Daoy (cell line): ENCODE measurements at places on chromosomes 3 and 15. TPM values are rescaled to one million over a fixed set of nuclear protein-coding genes. Genes with fewer than 3 reads are reported as not detected.

DNA sequence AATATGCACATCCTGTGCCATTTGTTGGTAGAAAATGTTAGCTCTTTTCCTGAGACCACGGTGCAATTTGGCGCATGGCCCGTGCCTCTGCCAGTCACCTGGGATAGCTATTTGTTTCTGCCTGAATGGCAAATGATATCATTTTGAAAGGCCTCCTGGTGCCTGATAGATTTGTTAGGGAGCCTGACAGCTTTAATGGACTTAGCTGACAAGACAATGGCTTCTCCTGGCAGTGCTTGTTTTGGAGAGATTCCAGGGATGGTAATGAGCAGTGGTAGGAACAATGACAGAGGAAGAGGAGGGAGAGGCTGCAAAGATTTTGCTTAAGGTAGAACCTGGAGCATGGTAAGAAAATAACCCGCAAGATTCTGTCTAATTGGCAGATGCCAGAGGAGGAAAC is 268.5 kb downstream of the CLSTN2 start:
- DNase-seq: no peak

Gene FOXB1
- total RNA-seq: 0.06 TPM in 1 of 2 replicates, not detected in the other

Gene MAN2A2
- 2.1 and 8.2 TPM in 2 replicates for total RNA-seq

GRCh38 chr3:184299488-184300377 is 692 bp downstream of the PSMD2 start:
- DNase-seq: peak; percentile 43

DNA sequence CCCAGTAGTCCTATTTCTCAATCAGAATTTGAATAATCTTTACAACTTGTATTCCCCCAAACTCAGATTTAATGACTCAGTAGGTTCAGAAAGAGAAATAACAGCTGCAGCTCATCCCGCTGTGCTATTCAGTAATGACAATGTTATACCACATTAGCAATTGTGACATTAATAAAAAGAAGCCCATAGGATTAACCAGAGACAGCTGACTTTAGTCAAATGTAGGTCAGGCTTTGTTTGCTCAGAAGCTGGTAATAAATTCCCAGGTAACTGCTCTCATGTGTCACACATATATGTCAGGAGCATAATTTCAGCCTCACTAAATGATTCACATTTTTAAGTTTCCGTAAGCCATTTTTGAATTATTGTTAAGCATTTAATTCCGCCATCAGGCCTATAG is 222.0 kb upstream of the UBE2E2 start:
- no peak for DNase-seq

GRCh38 chr3:107258300-107258699 is 118.9 kb upstream of the CCDC54 start:
- no peak for DNase-seq

Gene MORC1
- total RNA-seq: not detected in 2 replicates

- DNase-seq: no peak
Measured at GRCh38 chr3:117495620-117496019, 786.0 kb downstream of the TUSC7 start.

Gene TIMMDC1
- 62.5 and 80.1 TPM in 2 replicates for total RNA-seq

DNA sequence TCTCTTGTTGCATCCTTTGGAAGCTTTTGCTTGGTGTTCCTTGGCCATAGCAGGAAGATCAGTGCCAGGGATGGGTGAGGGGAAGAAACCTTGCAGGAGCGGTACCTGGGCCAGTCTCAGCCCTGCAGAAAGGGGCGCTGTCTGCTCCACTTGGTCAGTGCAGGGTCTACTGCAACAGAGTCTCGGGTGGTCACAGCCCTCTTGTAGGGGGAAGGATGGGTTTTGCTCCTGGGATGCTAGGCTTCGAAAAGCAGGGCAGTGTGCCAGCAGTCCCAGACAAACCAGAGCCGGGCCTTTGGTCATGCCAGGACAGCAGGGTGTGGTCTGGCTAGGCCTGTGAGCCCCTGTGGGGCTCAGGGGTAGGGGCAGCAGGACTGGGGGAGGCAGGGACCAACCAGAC is 186.7 kb downstream of the APBA2 start:
- DNase-seq: no peak

DNA sequence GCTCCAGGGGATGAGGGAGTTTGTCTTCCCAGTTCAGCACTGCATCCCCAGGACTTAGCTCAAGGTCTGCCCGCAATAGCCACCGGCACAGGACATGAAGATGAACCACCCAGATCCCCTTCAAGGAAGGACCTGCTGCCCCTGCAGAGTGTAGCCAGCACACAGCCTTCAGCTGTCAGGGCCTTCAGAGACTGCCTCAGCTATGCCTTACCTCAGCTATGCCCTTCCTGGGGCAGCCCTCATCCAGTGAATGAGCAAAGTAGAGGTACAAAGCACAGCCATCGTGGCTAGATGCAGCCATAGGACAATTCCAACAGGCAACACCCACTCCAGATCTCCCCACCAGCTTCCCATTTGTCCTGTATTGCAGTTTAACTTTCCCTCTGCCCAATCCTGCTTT is 291.2 kb upstream of the STT3B start:
- DNase-seq: no peak

GRCh38 chr15:92480361-92480760 is 86.7 kb downstream of the ST8SIA2 start:
- DNase-seq: no peak

DNA sequence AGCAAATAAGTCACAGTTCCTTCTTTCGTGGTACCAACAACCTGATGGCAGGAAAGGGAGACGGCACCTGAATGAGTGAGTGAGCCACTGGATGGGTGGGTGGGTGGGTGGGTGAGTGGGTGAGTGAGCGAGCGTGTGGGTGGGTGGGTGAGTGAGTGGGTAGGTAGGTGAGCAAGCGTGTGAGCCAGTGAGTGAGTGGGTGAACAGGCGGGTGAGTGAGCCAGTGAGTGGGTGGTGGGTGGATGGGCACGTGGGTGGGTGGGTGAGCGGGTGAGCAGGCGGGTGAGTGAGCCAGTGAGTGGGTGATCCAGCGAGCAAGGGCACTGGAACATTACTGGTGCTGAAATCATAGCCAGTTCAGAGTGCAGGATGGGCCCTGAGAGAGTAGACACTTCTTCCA is 152.8 kb downstream of the MEGF11 start:
- no peak for DNase-seq

Gene WDR49
- total RNA-seq: not detected in 2 replicates

- no peak for DNase-seq
Measured at GRCh38 chr3:149902498-149903139, 68.1 kb downstream of the PFN2 start.

Gene ASB7
- 6.5 and 8.1 TPM in 2 replicates for total RNA-seq

DNA sequence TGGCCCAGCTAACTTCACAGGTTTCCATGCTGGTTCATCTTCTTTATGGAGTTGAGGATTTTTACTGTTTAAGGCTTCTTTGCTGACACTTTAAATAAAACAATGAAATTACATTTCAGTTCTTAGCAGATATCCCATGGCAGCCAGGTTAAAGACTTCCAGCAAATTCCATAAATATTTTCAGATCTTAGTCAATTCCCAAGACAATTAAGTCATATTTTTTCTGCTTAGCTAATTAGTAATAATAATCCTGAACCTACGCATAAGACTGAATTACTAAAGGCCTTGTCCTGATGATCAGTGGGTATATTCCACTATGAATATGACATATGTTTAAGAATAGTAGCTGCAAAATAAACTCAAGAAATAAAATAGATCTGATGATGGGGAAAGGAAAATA is 83.3 kb downstream of the NR2E3 start:
- DNase-seq: no peak

DNA sequence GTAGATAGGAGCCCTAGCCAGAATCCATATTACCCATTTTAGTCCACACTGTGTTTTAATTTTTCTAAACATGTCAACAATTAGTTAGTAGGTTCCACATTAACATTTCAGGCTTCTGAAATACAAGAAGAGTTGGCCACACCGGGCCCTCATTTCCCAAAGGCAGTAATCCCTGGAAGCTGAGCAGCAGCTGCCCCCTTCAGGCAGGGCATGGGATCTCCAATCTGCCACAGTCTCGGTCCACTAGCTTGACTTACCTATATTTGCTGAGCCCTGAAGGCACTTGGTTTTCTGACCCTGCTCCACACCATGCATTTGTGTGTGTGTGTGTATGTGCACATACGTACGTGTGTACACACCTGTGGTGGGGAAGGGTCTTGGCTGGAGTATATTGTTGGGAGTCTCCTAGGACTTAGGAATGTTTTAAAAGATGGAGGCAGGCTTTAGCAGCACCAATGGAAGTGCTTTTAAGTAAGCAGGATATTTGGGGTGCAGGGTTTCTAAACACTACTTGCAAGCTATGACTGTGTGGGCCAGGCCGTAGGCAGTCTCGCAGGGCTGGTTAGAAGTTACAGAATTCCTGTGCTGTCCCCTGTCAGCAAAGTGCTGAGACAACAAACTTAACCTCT is 71.2 kb upstream of the SOX14 start:
- DNase-seq: no peak

- DNase-seq: peak; percentile 85
Measured at GRCh38 chr3:186882881-186883685, 40.6 kb downstream of the ADIPOQ start.

Gene FURIN
- total RNA-seq: 48.8 and 51.5 TPM in 2 replicates

DNA sequence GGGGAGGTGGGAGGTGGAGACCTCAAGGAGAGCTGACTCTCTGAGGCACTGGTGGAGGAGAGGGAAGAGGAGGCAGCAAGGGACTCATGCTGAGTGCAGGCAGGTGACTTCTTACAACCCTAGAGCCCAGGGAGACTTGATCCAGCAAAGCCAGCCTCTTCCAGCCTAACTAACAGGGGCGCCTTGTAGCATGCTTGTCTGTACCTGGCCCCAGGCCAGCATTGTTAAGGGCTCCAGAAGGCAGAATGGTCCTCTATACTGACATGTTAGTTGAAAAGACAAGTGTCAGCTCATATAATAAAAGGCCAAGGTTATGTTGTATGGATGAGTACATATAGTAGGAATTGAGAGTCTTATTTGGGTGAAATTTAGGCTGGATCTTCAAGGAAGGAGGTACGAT is 65.4 kb downstream of the CHDH start:
- DNase-seq: no peak

Gene ST3GAL6
- 1.2 and 3.4 TPM in 2 replicates for total RNA-seq

GRCh38 chr15:57591822-57592367 is at the start of gene MYZAP:
TSS of gene MYZAP (plus strand) at chr15:57591904. CDS start at chr15:57592035, 131 bp downstream.
- DNase-seq: peak; percentile 47

DNA sequence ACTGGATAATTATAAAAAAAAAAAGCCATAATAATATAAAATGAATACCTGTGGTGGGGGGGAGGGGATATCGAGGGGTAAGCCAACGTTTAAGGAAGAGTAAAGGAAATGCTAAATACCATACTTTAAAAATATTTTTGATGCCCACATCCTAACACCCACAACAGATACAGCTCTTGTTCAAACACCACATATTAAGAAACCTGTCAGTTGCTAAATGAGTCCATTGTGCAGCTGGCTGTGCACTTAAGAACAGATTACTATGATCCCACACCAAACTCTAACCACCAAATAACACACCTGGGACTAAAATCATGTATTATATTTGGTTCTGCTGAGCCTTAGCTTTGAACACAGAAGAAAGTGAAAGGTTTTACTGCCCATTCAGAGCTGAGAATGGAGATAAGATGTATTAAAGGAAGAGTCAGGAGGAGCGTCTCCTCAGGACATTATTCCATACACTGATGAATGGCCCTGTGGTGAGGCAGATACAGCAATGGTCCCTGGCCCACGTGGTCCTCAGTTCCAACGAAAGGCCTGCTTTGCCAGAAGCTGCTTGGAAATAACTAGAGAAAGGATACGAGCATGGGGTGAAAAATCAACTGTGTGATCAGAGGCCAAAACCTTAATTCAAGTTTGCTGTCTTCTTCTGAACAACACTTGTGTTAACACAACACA is 515.4 kb downstream of the FOXP1 start:
- DNase-seq: no peak

Gene HRH1
- 8.2 and 9.0 TPM in 2 replicates for total RNA-seq

Gene SCAANT1
- total RNA-seq: not detected in 2 replicates

GRCh38 chr15:70513819-70514218 is 249.5 kb downstream of the UACA start:
- DNase-seq: no peak

Gene HYAL1
- 0.06 TPM in 1 of 2 replicates, not detected in the other for total RNA-seq

DNA sequence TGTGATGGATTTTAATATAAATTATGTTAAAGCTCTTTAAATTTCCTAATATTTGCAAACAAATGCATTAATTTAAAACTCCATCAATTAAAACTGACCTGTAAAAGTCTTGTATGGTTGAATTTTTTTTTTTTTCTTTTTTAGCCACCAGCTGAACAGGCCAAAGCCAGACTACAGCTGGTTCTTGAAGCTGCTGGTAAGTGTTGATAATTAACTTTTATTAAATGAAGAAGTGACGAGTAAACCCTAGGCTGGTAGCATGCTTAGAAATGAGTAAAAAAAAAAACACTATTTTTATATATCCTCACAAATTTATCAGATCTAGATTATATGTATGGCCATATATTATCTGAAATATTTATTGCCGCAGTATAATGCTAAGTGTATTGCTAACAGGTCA is 216.3 kb upstream of the MLF1 start:
- DNase-seq: no peak

- no peak for DNase-seq
Measured at GRCh38 chr15:86557018-86557550, 477.4 kb downstream of the AGBL1 start.

Gene GOLGA8K
- 0.51 TPM in 1 of 2 replicates, not detected in the other for total RNA-seq

DNA sequence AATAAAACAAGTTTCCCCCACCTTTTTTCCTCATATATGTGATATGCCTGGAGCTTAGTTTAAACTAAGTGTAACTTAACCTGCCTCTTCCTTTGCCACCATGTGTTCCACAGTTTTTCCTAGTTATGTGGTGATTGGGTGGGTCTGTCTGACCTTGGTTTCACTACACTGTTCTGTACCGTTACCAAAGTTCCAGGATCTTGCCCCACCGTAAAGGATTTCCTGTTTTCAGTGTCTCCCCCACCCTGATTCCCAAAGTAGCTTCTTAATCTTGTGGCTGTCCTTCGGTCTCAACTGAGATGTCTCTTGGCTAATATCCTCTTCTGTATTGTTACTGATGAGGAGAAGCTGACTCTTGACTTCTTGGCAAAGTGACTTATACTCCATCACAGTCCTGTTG is 6.4 kb upstream of the MGA start:
- DNase-seq: no peak

DNA sequence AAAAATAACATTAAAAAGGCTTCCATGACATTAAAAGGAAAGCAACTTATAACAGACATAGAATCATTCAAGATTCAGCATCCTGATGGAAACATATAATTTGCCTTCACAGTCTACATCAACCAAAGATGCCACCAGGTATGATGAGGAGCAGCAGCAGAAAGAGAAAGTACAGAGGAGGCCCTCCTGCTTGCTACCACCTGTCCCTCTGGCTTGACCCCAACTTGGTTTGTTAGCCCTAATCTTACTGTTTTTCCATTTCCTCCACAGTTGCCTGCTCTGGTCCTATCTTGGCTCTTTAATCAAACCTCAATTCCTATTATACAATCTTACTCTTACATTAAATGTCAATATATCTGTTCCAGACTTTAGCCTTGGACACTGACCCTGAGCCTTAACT is 171.3 kb downstream of the DPH6 start:
- DNase-seq: no peak

- DNase-seq: no peak
Measured at GRCh38 chr15:56754772-56755370, 21.6 kb upstream of the ZNF280D start.

Gene GPD1L
- 6.7 and 6.8 TPM in 2 replicates for total RNA-seq
